Cardiac ventricle fibroblast (primary cell): ENCODE measurements at places on chromosomes 5 and 9. TPM values are rescaled to one million over a fixed set of nuclear protein-coding genes. Genes with fewer than 3 reads are reported as not detected.

The RANBP3L gene
- total RNA-seq: 0.44 and 1.6 TPM in 2 replicates

The GPRIN1 gene
- total RNA-seq: 2.2 and 2.4 TPM in 2 replicates

The CDC20B gene
- total RNA-seq: not detected in 2 replicates

The DDX4 gene
- total RNA-seq: not detected in 2 replicates

The LECT2 gene
- total RNA-seq: not detected in 2 replicates

The ANKRD31 gene
- total RNA-seq: under 0.01 and 0.05 TPM in 2 replicates

The SCGB3A1 gene
- not detected in 2 replicates for total RNA-seq
